Renal cortical epithelial cell (primary cell): ENCODE measurements at places on chromosomes 5 and 9.
A peak's percentile ranks its signal among the peaks of the same experiment; 100 is the strongest.

DNA sequence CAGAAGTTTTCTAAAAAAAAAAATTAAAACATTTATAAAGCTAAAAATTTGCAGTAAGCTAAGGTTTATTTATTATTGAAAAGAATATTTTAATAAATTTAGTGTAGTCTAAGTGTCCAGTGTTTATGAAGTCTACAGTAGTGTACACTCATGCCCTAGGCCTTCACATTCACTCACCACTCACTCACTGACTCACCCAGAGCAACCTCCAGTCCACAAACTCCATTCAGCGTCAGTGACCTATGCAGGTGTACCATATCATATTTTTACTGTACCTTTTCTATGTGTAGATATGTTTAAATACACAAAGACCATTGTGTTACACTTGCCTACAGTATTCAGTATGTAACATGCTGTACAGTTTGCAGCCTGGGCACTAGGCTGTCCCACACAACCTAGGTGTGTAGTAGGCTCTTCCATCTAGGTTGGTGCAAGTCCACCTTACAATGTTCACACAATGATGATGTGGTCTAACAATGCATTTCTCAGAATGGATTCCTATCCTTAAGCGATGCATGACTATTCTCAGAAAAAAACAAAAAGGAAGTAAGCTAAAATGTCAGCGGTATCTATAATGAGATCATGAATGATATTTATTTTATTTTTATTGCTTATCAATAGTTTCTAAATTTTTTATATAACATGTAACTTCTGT lies 336.7 kb downstream of the AGTPBP1 start:
- peak; percentile 73 for DNase-seq

- DNase-seq, result no peak
Observed at GRCh38 chr5:35900972-35901695, 37.3 kb downstream of the CAPSL start.

DNA sequence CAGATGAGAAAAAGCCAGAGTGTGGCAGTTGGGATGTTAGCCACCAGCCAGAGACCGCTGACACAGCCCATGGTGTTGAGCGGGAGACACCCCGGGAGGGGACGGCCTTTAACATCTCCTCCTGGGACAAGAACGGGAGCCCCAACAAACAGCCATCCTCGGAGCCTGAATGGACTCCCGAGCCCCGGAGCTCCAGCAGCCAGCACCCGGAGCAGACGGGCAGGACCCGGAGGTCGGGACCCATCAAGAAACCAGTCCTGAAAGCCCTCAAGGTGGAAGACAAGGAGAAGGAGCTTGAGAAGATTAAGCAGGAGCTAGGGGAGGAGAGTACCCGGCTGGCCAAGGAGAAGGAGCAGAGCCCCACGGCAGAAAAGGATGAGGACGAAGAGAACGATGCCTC lies 28.0 kb upstream of the POMT1 start:
- DNase-seq, result no peak

DNA sequence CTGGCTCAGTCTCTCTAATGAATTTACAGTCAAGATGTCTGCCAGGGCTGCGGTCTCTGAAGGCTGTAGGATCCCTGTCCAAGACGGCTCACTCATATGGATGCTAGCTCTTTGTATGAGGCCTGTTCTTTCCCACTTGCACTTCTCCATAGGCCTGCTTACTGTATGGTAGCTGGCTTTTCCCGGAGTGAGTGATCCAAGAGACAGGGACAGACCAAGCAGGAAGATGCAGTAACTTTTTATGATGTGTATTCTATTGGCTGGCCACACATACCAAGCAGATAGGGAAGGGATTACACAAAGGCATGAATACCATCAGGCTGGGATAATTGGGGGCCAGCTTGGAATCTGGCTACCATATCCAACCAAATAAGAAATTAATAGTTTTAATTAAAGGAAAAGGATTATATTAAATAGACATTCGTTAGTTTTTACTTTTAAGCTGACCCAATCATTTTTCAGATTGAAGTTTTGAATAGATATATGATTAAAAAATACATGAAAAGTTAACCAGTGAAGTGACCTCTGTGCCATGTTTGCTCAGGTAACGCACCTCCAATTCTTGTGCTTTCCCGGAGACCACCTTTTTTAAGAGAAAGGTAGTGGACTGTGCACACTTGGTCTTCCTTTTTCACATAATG lies 20.6 kb downstream of the NSD1 start:
- no peak for DNase-seq

DNA sequence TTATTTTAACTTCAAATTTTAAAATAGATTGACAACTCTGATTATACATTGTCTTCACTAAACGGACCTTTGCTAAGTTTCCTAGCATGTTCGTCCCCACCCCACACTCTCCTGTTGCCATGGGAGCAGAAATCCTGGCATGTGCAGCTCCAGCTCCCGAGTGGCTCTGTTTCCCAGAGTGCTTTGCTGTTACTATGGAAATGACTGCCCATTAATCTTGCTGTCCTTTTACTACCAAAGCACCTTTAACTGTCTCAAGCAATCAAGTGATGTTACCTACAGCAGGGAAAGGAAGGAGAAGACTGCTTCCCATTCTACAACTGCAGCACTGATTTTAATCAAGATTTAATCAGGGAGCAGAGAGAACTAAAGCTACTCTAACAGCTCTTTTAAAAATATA lies 212.0 kb upstream of the KIF2A start:
- DNase-seq, result peak; percentile 80

GRCh38 chr5:149999866-150000255 lies 593 bp downstream of the TIGD6 start:
- DNase-seq, result peak; percentile 73

GRCh38 chr5:11973469-11973868 lies 69.2 kb upstream of the CTNND2 start:
- no peak for DNase-seq

DNA sequence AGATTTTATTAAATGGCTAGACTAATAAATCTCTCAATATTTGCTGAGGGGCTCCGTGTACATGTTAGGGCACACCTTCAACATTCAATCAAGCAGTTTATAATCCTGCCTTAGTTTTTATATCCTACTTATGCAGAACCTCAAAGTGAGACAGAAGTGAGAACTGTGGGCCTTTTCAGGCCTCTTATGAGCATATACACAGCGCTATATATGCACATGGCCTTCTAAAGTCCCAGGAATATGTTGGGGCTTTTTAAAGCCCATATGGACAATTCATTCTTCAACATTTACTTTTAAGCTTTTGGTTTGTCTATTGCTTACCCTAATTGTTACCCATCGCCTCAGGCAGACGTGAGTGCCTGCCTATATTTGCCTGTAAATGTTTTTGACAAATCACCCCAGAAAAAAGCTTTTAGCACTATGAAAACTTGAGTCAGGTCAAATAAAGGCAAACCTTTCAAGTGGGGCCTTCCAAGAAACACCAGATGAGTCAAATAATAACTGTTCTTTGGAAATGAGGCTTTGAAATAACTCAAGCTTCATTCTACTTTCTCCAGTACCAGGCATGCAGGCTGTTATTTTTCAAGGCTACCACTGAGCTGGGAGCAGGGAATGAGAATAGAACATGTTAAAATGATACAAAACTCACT lies 58.2 kb downstream of the ESM1 start:
- DNase-seq, result no peak

- DNase-seq, result peak; percentile 94
Observed at GRCh38 chr9:36148311-36149051, 11.9 kb downstream of the GLIPR2 start.

DNA sequence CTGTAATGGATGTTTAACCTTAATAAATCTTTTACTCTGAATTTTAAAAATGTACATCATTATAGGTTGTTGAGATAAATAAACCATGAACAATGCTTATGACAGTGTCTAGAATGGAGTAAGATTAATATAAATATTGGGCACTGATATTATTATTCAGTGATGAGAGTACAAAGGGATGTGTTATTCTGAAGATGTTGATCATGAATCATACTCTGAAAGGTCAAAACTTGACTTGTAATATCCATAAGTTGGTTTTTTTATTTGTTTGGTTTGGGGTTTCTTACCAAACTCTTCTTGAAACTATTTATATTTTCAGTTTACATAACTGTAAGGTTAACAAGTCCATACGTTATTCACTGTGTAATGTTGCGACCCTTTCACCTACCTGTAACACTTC lies 163.2 kb downstream of the MPDZ start:
- DNase-seq, result no peak

DNA sequence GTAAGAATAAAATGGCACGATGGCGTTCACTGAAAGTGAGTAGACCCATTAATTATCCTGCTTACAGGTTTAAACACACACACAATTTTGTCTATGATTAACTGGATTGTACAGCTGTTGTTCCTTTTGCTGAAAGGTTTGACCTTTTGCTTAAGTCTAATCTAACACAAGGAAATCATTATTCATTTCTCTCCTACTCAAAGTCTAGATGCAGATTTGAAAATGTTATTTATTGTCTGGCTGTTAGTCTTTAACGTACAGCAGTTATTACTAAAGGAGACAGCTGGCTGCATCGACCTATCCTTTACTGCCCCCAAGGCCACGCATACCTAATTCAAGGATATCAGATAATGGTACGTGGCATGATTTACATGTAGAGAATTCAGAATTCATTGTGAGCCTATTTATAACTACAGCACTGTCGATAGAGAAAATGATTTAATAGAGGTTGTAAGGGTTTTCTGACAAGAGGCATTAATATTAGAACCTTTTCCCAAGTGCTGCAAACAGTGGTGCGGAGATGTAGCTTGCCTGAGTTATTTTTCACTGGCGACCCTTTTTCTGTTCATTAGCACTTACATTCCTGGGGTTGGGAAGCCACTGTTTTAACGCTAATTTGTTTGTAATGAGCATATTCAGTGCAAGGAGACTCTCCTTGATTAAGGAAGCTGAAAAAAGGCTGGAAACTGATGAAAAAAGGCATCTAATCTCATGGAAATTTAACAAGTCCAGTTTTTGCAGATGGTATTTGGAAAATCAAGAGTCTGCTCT lies 368.4 kb upstream of the GRAMD2B start:
- DNase-seq, result peak; percentile 88

DNA sequence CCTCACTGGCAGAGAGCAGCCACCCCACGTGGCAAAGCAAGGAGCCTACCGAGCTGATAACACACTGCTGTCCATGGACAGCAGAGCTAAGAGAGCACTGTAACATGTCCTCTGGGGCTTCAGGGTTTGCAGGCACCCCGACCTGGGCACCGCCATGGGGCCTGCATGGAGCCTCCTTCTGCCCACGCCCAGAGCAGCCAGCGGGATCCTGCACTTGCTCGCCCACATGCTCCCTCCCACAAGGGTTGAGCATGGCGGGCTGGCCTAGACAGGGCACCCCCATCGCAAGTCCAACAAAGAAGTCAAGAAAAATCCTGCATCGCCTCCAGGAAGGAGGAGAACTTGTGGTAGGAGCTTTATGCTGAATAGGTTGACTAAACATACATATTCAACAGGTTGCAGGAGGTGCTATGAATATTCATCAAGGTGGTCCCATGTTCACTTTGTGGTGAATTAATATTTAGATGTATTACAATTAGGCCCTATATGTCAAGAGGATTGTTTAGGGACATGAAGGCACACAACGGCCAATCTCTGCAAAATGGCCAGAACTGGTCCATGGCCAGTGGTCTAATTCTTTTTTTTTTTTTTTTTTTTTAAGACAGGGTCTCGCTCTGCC lies 3.8 kb upstream of the MIGA2 start:
- DNase-seq, result no peak

DNA sequence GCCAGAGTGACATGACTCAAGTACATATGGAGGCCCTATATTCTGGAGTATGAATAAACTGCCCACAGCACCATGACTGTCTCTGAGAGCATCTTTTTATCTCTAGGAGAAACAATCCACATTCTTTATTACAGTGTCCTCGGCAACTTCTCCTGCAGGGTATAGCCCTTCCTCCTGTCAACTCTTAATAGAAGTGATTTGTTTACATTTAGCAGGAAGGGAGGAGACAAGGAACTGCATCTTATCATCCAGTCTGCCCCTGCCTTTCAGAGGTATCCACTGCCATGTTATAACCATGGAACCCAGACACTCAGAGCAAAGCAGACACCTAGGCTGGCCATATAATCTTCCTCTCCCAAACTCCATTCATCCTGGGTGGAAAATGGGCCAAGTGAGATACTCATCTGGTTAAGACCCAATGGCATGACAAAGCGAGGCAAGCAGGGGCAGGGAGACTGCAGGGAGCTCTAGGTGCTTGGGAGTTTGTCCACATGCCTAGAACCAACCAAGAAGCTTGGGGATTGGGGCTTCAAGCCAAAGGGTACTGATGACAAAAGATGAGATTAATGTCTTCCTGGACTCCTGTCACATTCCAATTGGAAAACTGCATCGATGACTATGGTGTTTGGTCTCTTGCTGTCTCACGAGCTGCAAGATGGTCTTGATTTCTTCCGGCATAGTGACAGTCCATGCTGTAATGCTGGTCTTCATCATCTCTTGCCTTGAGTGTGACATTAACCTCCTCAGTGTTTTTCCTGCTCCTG lies 620.5 kb upstream of the KLF4 start:
- no peak for DNase-seq

GRCh38 chr5:66830636-66831035 lies 234.4 kb downstream of the MAST4 start:
- DNase-seq, result no peak

DNA sequence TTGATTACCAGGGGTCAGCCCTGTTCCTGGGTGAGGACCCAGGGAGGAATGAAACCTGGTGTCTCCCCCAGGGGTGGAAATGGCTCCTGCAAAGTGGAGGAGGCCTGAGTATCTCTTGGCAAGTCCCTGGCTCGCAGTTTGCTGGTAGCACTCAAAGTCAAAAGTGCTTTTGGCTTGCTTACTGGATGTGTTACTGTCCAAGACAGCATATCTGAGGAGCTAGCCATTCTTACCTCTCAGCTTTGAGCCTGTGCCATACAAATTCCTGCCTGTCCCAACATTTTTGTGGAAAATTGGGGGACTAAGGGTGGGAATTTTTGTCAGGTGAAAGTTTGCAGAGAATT lies 9.9 kb downstream of the ZNF618 start:
- DNase-seq, result no peak

DNA sequence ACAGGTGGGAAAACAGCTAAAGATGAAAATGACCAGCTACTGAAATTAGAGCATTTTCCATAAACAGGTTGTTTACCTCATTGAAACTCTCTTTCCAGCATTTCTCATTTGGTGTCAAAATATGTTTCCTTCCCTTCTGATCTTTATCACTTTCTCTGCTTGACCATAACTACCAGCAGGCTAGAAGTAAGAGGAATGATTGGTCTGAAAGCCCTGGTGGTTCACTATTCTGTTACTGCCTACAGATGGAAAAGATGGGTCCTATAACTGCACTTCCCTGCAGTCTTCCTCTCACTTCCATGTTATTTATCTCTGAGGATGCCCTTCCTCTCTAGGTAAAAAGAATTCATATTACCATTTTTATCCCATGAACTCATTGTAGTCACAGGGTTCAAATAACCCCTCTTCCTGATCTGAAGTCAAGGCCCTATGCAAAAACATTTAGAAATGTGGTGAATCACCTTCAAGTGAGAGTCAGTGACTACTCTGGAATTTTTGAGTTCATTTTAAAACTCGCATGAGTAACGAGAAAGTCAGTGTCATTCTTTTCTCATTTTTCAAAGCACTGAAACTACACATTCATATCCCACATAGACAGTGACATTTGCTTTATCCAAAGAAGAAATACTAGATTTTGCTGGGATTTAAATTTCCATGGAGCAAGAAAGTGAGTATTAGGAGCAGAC lies 51.7 kb downstream of the ZNF474 start:
- DNase-seq, result peak; percentile 97
